Activated naive CD4-positive, alpha-beta T cell treated with anti-CD3 and anti-CD28 coated beads, Interleukin-2, amount 10 ng/mL, durations not matched to agents 5 hours and 36 hours (primary cell): ENCODE measurements at places on chromosomes 1 and 21. TPM values are rescaled to one million over a fixed set of nuclear protein-coding genes. Genes with fewer than 3 reads are reported as not detected.

RAP1GAP gene
- total RNA-seq: 0.55 TPM

OPTC gene
- total RNA-seq: not detected

PCAT6 gene
- total RNA-seq: 0.79 TPM

NPPB gene
- not detected for total RNA-seq

BEND5 gene
- 4.0 TPM for total RNA-seq

BTF3L4 gene
- 37.5 TPM for total RNA-seq

TIAM1 gene
- total RNA-seq: 63.0 TPM

KRTAP12-2 gene
- total RNA-seq: not detected

CFAP74 gene
- total RNA-seq: not detected

ANKRD45 gene
- total RNA-seq: not detected

PADI4 gene
- 0.71 TPM for total RNA-seq

GPR52 gene
- 1.3 TPM for total RNA-seq

OR2T4 gene
- not detected for total RNA-seq

HSD3B1 gene
- not detected for total RNA-seq

NTNG1 gene
- not detected for total RNA-seq

FRRS1 gene
- total RNA-seq: 0.25 TPM
